ENCODE measurements at places on chromosomes 13 and 19.
A peak's percentile ranks its signal among the peaks of the same experiment; 100 is the strongest.

GRCh38 chr19:3520166-3521103 is 14.3 kb downstream of the FZR1 start:
- DNase-seq, result no peak

DNA sequence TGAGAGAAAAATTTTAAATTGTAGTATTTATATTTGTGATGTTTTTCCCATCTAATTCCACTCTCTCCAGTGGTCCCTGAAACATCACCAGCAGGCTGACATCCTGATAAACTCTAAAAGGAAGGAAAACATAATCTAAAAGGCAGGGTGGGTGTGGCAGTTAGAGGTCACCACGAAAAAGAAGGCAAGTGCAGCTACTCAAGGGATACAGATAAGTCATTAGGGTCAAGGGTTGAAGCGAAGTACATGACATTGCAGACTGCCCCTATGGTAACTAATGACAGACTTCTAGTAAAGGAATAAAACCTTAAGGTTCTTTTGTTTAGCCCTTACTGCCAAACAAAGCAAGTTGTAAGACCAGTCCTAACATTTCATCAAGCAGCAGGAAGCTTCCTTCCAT is 6.0 kb upstream of the NEK3 start:
- no peak for DNase-seq

- DNase-seq, result no peak
Measured at GRCh38 chr19:27738569-27739193, 1474.3 kb downstream of the UQCRFS1 start.

GRCh38 chr19:37914908-37915307 is 7.9 kb downstream of the SIPA1L3 start:
- DNase-seq, result peak; percentile 81

DNA sequence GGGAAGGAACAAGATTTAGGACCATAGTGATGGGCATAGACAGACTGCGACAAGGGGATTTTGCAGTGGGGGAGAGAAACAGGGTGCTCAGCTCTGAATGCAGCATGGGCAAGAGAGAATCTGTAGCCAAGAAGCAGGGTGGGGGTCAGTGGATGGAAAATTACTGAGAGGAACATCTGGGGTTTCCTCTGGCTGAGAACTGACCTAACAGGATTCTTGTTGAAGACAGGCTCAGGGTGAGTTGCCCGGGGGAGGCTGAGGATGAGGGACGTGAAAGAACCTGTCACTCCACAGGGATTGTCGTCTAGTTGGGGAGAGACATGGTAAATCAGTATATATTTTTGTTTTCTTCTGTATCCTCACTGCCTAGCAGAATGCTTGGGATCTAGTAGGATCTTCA is 118.7 kb upstream of the PEG3 start:
- no peak for DNase-seq

- DNase-seq, result no peak
Measured at GRCh38 chr13:99505814-99506269, 4.6 kb downstream of the TM9SF2 start.

DNA sequence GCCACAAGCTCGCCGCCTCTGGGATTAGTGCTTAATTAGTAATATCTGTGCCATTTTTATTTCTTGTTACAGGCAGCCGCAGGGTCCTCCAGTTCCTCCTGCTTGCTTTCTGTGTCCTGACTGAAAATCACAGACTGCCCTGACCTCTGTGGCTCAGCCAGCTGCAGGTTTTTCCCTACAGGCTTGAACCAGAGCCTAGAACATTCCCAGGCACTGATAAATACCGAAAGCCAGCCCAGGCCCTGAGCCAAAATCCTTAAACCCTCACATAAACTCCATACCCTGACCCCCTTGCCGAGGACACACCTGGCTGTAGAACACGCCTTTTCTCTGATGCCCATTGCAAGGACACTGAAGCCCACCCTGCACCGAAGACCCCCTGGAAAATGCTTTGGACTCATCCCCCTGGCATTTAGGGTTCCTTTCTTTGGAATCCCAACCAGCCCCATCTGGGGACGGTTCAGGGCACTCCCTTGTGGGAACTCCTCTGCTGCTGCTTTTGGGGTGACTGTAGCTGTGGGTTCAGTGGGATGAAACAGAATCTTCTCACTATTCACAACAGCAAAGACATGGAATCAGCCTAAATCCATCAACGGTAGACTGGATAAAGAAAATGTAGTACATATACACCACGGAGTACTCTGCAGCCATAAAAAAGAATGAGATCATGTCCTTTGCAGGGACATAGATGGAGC is 15.5 kb downstream of the DPP9 start:
- no peak for DNase-seq

- DNase-seq, result peak; percentile 31
Measured at GRCh38 chr19:708154-709143, at the start of gene PALM. Gene PALM, plus strand, starts transcription at chr19:708935. Its CDS starts 212 bp downstream, at chr19:709147.

DNA sequence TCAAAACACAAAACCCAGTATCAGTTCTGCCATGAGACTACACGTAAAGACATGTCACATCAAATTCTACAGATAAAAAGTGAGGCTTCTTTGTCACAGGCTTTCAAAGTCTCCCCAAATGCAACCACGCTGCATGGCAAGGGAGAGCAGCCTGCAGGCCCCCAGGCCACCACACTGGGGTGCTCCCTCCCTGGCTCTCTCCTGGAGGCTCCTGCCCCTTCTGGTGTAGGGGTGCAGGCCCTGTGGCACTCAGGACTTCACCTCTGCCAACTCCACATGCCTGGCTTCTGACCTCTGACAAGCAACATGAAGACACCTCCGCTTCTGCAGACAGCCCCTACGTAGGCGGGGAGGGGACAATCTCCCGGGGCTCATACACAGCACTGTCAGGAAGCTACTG is 14.3 kb downstream of the AKAP8 start:
- DNase-seq, result no peak

DNA sequence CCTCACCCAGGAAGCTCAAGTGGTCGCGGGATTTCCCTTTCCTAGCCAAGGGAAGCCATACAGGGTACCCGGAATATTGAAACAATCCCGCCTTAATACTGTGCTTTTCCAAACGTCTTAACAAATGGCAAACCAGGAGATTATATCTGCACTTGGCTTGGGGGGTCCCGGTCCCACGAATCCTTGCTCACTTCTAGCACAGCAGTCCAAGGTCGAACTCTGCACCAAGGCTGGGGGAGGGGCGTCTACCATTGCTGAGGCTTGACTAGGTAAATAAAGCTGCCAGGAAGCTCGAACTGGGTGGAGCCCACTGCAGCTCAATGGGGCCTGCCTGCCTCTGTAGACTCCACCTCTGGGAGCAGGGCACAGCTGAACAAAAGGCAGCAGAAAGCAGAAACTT is 1644.8 kb downstream of the PCDH9 start:
- DNase-seq, result no peak

DNA sequence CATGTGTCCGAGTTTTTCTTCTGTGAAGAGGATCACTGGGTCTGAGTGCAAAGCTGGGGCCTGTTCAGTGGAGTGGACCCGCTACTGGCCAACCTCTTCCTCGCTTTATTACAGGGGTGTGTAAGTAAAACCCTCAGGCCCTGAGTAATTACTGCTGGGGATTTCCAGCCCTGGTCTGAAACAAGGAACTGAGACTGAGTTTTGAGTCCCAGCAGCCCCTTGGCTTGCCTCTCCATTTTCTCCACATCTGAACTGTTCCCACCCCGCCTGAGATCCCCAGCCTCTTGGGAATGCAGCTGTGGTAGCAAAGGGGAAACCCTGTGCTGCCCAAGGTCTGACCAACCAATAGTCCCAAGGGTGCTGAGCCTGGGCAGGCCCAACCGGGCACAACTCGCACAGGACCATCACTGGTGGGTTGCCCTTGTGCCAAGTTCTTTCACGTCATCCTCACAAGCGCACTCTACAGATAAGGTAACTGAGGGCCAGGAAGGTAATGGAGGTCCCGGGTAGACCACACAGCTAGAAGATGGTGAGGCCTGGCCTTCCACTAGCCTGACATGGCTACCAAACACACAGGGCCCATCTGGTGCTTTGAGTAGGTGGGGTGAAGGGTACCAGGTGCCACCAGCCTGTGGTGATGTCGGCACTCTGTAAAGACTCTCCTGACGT is 13.7 kb upstream of the SLC35E1 start:
- no peak for DNase-seq

GRCh38 chr13:20073775-20074174 is 87.1 kb downstream of the GJA3 start:
- no peak for DNase-seq

GRCh38 chr19:40960062-40960685 is 30.9 kb upstream of the CYP2B6 start:
- DNase-seq, result no peak

GRCh38 chr13:49435992-49436391 is 7.9 kb downstream of the CAB39L start:
- DNase-seq, result no peak

- no peak for DNase-seq
Measured at GRCh38 chr13:72590091-72590740, 137.2 kb downstream of the MZT1 start.

DNA sequence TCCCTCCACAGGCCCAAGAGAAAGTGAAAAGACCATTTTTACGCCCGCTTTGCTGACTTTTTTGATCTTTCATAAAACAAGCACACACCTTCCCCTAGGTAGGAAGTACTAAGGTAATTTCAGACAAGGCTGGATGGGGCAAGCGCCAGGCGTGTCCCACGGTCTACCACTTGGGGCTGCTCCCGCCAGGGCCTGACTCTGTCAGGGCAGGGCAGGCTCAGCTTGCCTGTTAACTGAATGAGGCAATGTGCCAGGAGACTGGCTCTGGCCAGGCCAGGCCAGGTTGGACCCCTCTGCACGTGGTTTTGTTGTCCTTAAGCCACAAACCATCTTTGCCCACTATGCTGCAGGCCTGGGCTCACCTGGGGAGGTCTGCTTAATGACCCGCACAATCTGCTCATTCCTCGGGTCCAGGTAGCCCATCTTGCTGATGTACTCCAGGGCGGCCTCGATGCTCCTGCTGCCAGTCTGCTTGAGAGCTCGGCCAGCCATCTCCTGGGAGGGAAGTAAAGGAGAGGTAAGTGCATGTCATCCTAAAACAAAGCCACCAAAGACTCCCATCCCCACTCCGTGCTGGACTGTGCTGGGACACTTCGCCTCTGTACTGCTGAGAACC is 70.4 kb downstream of the LATS2 start:
- no peak for DNase-seq

DNA sequence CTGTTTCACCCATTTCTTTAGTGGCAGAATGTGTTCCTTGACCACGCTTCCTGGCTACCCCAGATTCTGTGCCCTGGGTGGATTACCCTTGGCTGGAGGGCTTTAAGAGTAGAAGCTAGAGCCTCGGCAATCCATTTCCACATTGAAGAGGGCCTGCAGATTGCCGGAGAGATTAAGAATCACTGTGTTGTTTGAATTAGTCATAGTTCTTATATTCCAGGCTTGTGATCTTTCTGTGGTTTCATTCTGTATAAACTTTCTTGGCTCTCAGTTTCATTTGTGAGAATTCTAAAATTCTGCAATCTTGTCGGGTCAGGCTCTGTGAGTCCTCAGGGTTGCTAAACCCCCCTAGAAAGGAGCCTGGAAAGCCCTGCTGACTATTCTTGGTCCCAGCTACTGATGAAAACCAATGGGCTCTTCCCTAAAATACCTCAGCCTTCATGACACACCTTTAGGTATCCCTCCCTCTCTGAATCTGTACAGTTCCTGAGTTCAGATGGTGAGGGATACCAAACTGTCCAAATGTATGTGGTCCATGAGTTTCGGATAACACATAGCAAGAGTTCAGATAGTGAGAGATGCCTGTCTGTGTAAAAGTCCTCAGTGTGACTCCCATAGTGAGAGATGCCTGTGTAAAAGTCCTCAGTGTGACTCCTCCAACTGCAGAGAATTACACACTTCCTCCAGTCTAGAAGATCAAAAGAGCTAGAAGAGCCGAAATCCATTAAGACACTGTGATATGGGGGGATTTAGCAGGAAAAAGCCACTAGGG is 4.3 kb downstream of the PHF11 start:
- DNase-seq, result no peak
